GM12878 (cell line): ENCODE measurements at places on chromosomes 13 and 19. TPM values are rescaled to one million over a fixed set of nuclear protein-coding genes. Genes with fewer than 3 reads are reported as not detected.
A peak's percentile ranks its signal among the peaks of the same experiment; 100 is the strongest.

DNA sequence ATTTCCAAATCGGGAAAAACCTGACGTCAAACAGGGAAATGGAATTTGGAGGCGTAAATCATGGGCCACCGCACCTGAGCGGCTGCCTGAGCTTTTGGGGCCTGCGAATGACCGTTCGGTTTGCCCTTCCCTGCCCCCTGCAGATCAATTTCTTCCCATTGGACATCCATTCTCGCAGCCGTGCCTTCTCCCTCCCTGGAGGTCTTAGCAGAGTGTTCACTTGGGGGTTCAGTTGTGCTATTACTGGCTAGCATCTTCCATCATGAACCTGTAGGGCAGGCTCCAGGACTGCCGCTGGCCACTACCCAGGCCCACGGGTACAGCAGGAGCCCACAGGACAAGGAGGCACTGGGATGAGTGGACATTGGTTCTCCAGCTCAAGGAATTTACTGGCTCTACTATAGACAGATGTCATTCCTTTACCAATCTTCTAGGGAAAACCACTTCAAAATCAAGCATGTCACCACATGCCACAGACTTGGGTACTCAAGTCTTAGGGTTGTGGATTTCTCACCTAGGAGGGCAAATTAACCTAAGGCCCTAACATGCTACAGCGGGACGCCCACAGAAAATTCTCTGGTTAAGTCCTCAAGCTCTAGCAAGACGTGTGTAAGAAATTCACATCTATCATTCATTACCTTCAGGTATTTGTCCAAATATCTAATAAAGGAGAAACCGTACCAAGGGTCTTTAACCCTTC is 75.5 kb downstream of the COL4A1 start:
- no peak for DNase-seq
- H3K27ac ChIP-seq: no peak overlapping the region
- no peaks in the 10 kb centered on the region; the same call in 1 of the 2 replicates for H3K27me3 ChIP-seq

GRCh38 chr13:62931853-62932252 is 1516.2 kb upstream of the PCDH20 start:
- no peak overlapping the region for H3K4me3 ChIP-seq
- H3K27ac ChIP-seq: no peak overlapping the region
- no peaks in the 10 kb centered on the region for H3K36me3 ChIP-seq
- H3K27me3 ChIP-seq: no peaks in the 10 kb centered on the region

GRCh38 chr19:1274081-1274851 is 1.1 kb upstream of the FAM174C start:
- peak overlapping the region; percentile 85; the same call in 1 of the 2 replicates for H3K4me3 ChIP-seq
- peaks cover 26% of the 10 kb centered on the region for H3K4me1 ChIP-seq
- peaks cover 35% of the 10 kb centered on the region for H3K36me3 ChIP-seq
- H3K27ac ChIP-seq: no peak overlapping the region; the same call in 1 of the 2 replicates
- H3K27me3 ChIP-seq: no peaks in the 10 kb centered on the region
- no peak for DNase-seq

DNA sequence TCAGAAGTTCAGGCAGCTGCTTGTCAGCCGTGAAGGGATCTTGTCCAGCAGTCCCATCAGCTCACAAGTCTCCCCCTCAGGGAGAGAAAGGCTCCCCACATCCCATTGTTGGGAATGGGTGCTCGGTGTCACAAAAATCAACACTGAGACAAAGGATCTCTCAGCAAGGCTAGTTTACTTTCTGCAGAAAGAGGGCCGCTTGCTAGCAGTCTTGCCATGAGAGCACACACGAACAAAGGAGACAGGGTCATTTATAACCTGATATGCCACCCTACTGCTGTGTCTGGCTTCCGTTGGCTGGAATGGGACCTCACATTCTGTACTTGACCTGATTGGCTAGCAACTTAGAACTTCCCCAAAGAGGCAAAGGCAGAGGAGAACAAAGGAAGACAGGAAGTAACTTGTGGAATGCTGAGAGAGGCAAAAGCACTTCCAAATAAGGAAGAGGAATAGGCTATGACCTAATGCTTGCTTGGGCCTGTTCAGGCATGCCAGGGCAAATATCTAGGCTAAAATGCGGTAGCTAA is 8.7 kb upstream of the IGFL3 start:
- H3K36me3 ChIP-seq: no peaks in the 10 kb centered on the region
- peaks cover 3% of the 10 kb centered on the region; the same call in 1 of the 2 replicates for H3K4me1 ChIP-seq
- H3K4me3 ChIP-seq: no peak overlapping the region
- no peaks in the 10 kb centered on the region for H3K27me3 ChIP-seq

DNA sequence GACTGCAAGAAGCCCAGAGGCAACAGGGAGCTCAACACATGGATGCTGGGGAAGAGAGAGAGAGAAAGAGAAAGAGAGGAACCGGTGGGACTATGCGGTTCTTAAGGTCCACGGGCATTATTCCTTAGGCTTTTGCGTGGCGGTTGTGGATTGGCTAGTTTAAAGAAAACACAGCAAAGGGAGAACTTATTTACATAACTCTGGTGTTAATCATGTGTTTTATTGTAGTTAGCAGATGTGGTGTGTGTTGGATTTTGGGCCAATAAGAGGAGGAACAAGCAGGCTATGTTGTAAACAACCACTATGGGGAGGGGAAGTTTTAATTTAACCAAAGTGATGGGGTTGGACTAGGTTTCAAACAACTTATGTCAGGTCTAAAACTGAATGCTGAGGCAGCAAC is 275.3 kb upstream of the KLF12 start:
- DNase-seq: no peak
- H3K27ac ChIP-seq: no peak overlapping the region
- H3K36me3 ChIP-seq: no peaks in the 10 kb centered on the region
- no peaks in the 10 kb centered on the region for H3K27me3 ChIP-seq

- DNase-seq: no peak
- no peak overlapping the region for H3K27ac ChIP-seq
- H3K36me3 ChIP-seq: no peaks in the 10 kb centered on the region
Measured at GRCh38 chr13:80751854-80752253, 410.9 kb upstream of the SPRY2 start.

DNA sequence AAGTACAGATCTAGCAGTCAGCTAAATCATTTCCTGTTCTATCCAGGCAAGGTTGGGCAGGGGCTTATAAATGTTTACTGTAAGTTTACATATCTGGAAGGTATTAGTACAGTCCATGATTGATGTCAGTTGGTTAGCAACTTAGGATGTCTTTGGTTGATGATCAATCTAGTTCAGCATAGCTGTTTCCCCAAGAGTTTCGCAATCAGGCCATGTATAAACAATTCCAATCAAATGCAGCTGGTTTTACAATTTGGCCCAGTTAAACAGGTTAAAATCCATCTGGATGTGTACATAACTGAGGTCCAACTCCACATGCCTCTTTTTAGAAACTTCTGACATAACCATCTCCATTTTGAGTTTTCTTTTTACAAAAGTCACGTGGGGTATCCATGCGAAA is 6.9 kb downstream of the ZNF221 start:
- no peaks in the 10 kb centered on the region for H3K4me1 ChIP-seq
- no peaks in the 10 kb centered on the region for H3K36me3 ChIP-seq
- no peak for DNase-seq
- H3K4me3 ChIP-seq: no peak overlapping the region

DNA sequence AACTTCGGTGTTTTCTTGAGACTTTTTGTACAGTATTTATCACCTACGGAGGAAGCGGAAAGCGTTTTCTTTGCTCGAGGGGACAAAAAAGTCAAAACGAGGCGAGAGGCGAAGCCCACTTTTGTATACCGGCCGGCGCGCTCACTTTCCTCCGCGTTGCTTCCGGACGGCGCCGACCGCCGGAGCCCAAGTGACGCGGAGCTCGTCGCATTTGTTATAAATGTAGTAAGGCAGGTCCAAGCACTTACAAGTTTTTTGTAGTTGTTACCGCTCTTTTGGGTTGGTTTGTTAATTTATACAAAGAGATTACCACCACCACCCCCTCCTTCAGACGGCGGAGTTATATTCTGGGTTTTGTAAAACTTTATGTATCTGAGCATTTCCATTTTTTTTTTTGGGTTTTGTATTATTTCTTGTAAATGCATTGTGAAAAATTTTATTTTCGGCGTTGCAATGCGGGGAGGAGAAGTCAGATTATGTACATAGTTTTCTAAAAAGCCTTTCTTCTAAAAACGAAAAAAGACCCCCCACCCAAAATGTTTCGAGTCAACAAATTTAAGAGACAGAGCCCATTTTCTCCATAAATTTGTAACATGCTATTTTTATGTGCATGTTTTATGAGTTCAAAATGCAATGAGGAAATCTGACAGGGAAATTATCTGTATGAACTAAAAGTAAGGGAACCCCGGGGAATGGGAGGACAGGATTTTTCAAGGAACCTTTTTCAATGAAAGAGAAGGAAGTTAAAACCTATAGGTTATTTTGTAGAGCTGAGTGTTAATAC is 2.3 kb downstream of the SOX1 start:
- no peaks in the 10 kb centered on the region for H3K36me3 ChIP-seq
- no peak for DNase-seq
- no peak overlapping the region for H3K4me3 ChIP-seq

DNA sequence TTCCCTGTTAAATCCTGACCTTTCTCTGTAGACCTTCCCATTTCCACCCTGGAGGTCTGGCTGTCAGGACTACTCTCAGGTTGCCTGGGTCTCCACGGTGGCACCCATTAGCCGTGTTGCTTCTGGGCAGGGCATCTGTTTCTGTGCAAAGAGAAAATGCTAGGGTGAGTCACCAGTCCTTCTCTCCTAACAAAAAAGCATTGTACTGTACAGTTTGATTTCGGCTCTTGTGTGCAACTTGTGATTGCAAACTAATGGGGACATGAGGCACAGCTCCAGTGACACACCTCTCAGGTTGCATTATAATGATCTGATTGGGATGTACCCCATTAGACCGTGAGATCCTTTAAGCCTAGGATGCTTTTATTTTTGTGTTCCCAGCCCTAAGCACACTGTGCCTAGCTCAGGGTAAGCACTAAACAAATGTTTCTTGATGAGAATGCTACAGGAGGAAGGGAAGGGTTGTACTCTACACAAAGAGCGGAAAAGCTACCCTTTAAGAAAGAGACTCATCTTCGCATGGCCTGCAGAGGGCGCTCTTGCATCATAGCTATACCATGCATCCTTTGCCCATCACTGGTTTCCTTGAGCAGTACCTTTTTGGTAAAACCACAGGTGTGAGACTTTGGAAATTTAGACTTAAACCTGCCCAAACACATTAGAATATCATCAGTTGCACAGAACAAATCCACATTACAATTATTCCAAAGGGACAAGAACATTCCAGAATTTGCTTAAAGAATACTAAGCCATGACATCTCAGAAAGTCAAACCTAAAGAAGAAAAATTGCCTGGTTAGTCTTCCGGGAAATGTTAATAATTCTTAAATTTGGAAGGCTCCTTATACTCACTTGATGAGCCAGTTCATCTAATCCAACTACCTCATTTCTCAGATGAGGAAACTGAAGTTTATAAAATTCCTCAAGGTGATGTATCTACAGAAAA is 20.3 kb upstream of the TRIM13 start:
- no peaks in the 10 kb centered on the region for H3K27me3 ChIP-seq
- no peak overlapping the region for H3K4me3 ChIP-seq
- H3K36me3 ChIP-seq: no peaks in the 10 kb centered on the region
- DNase-seq: peak; percentile 55
- H3K27ac ChIP-seq: no peak overlapping the region

DNA sequence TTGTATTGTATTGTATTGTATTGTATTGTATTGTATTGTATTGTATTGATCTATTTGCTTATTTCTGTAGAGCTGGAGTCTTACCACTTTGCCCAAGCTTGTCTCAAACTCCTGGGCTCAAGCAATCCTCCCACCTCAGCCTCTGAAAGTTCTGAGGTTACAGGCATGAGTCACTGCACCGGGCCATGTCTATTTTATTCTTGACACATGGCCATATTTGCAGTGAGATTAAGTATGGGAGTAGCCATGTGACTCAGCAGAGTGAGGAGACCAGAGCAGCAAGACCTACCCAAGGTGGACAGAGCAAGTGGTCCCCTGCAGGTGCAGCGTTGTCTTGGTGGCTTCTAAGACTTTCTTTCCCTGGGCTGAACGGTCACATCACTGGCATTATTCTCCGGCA is 49.1 kb upstream of the UBAC2 start:
- no peaks in the 10 kb centered on the region for H3K27me3 ChIP-seq
- no peak overlapping the region for H3K4me3 ChIP-seq
- H3K36me3 ChIP-seq: no peaks in the 10 kb centered on the region
- DNase-seq: no peak
- H3K4me1 ChIP-seq: 0 out of 2 replicates have a peak, but pooled peaks cover 3% of the 10 kb centered on the region

- no peaks in the 10 kb centered on the region for H3K27me3 ChIP-seq
- no peaks in the 10 kb centered on the region for H3K4me1 ChIP-seq
- DNase-seq: no peak
- H3K4me3 ChIP-seq: no peak overlapping the region
- H3K27ac ChIP-seq: no peak overlapping the region
Measured at GRCh38 chr13:74464670-74465069, 330.5 kb upstream of the KLF12 start.

GRCh38 chr19:45478454-45479238 is 10.8 kb downstream of the FOSB start:
- peaks cover 5% of the 10 kb centered on the region for H3K4me1 ChIP-seq
- no peaks in the 10 kb centered on the region for H3K36me3 ChIP-seq
- H3K27ac ChIP-seq: peak overlapping the region; percentile 98
- DNase-seq: peak; percentile 88

- no peaks in the 10 kb centered on the region for H3K27me3 ChIP-seq
- no peak overlapping the region for H3K27ac ChIP-seq
- no peaks in the 10 kb centered on the region for H3K36me3 ChIP-seq
- DNase-seq: no peak
- no peak overlapping the region for H3K4me3 ChIP-seq
Measured at GRCh38 chr13:86765462-86765861, 905.7 kb upstream of the SLITRK5 start.

ZNF563 gene
- 2.8 and 3.7 TPM in 2 replicates for total RNA-seq

CYP4F2 gene
- 1.1 and 1.6 TPM in 2 replicates for total RNA-seq

SERPINE3 gene
- total RNA-seq: not detected in 2 replicates

F7 gene
- total RNA-seq: not detected in 2 replicates

DCT gene
- total RNA-seq: not detected in 2 replicates
